ENCODE measurements at places on chromosomes 11 and 22. TPM values are rescaled to one million over a fixed set of nuclear protein-coding genes. Genes with fewer than 3 reads are reported as not detected.

Gene CSNK1E
- total RNA-seq = 262 TPM

Gene PHF21B
- 90.6 TPM for total RNA-seq

Gene EFEMP2
- total RNA-seq = 17.9 TPM

DNA sequence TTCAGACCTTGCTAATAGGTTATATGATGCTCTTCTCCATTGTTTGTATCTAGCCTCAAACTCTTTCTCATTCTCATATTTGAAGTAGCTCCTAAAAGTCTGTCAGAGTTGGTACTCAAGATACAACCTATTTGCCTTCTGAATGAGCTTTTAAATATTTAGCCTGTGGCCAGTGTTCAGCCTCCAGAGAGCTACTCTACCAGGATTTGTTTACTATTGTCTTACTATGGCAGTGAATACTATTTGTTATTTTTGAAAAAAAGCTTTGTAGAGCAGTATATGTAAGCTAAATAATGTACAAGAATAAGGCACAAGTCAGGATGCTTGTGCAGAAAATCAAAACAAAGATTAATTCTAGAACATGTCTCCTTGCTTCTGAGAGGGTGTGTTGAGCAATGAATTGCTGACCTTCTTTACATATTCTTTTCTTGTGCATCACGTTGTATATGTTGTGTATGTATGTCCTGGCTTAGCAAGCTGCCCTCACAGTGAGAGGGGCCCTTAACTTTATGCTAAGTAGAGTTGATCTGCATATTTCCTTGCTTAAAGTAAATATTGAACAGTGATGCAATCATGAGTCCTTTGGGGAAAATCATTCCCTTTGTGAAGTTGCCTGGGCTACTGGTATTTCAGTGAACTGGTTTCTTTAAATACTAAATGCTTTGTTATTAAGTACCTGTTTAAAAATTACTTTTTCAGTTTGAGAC lies 438.0 kb downstream of the LUZP2 start:
- no peak overlapping the region for H3K27ac ChIP-seq
- H3K27me3 ChIP-seq = no peaks in the 10 kb centered on the region
- no peak for DNase-seq
- peaks cover 11% of the 10 kb centered on the region for H3K36me3 ChIP-seq

DNA sequence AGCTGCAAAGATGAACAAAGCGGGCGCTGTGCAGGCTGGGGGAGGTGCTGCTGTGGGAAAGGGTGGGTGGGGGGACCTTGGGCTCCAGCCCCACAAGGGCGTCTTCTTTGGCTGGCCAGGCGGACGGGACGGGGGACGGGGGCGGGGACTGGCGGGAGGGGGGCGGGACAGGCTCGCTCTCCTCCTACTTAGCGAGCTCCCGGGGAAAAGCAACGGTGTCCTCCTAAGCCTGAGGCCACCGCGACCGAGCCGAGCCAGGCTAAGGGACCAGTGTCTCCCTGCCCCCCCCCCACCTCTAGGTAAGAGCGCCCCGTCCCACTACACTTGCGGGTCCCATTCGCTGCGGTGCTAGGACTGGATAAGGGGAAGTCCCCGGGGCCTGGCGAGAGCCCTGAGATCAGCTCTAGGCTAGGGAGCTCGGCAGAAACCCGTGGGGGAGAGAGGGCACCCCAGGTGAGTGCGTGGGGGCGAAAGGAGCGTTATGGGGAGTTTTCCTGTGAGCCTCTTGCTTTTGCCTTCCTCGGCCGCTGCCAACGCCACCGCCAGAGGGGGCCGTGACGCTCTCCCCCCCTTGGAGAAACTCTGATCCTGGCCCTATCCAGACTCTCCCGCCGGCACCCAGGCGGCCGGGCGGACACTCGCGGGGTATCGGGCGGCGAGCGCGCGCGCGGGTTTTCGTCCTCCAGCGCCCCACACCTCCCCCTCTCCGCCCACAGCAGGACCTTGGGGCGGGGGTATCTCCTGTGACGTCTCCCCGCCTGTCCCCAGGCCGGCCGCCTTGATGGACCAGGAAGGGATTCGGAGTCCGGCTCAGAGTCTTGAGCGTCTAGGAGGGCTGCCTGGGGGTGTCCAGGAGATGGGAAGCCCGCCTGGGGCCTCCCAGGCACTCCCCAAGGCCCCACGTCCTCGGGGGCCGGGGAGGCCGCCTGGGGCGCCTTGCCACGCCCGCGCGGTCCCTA lies at the start of gene PHLDB1:
Gene PHLDB1 (plus strand): TSS at position 215 of the 959 bp plus-strand sequence. CDS start 6,222 bp downstream, outside the sequence.
- DNase-seq = peak; percentile 57
- no peaks in the 10 kb centered on the region for H3K36me3 ChIP-seq
- H3K4me1 ChIP-seq = peaks cover 48% of the 10 kb centered on the region
- peaks cover 93% of the 10 kb centered on the region for H3K27me3 ChIP-seq
- H3K27ac ChIP-seq = no peak within 1 kb of the TSS

Measured in WTC11 (cell line).